Stimulated activated CD8-positive, alpha-beta memory T cell treated with anti-CD3 and anti-CD28 coated beads, Interleukin-7, amount 100 ng/mL, for 1 hour (primary cell): ENCODE measurements at places on chromosomes 3 and 15.

DNA sequence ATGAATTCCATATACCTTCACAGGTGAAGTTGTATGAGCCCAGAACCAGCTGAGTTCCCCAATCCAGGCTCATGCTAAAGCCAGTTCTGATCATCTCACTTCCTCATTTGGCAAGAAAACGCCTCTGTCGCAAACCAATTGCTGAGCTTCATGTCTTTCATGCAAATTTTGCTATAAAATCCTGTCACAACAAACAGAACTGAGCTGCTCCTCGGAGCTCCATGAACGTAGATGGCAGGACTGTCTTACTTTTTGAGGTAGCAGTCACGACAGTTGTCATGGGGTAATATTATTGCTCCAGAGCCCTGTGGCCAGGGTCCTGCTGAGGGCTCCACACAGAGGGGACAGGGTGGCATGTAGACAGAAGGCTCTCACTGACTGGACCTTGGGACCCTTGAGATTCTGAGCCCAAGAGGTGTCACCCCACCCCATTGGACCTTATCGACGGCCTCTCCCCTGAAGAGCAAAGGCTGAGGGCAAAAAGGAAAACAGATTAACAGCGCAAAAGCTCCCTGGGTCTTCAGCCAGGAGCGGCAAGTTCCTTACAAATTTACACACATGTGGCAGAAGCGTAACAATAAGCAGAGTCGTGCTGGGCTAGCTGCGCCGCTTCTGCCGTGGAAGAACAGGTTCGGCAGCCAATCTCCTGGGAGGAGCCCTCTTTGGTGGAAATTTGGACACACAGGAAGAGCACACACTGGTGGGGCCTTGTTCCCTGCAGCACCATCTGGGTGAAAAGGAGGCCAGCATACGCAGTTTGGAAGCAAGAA is 249.2 kb downstream of the OPA1 start:
- DNase-seq, result no peak

DNA sequence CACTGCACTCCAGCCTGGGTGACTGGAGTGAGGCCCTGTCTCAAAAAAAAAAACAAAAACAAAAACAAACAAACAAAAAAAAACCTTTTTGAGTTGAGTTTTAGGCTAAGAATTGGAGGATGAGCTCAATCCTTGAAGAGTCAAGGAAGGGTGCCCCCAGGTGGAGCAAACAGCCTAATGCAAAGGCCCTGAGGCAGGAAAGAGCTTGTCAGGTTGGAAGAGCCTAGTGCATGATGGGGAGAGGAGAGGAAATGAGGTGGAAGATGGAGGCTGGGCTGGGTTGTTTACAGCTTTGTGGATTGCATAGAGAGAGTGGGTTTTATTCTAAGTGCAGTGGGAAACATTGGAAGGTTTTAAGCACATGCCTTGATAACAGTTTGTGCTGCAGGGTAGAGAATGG is 2.1 kb upstream of the SNX22 start:
- DNase-seq, result no peak

DNA sequence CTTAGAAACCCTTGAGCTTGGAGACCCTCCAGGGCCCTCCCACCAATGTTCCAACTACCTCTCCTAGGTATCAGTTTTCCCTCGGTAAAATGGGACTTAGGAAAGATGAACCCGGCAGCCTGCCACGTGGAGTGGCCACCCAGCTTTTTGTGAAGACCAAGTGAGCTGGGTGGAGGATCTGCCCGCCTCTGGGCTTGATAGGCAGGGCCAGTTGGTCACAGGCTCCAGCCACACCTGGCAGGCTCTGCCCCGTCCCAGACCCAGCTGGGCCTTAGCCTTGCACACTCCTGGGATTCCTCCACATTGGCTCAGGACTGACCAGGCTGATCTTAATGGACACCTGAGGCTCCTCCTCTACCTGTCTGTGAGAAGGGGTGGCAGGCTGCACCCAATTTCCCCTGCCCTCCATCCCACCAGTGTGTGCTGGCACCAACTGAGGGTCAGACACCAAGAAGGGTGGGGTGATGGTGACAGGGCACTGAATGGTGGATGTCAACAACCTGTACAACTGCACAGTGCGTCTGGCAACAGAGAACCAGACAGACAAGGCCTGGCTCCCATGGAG is 761 bp upstream of the GRIP2 start:
- DNase-seq, result no peak

GRCh38 chr15:48423342-48423741 is 92.1 kb downstream of the DUT start:
- DNase-seq, result no peak

- no peak for DNase-seq
Observed at GRCh38 chr3:85574006-85574705, 615.4 kb downstream of the CADM2 start.

DNA sequence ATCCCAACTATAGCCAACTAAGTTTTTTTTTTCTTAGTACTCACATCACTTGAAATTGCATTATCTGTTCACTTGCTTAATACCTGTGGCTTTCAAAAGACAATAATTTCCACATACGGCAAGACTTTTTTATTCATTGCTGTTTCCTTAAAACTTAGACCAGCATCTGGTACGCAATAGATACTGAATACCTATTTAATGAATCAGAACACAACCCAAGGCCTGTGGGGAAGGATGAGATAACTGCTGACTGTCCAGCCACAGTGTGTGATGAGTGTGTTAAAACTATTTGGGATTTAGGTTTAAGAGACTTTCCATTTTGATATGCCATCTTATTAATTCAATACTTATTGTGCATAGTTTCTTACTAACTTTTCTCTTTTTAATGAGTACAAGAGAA is 988.7 kb downstream of the NTRK3 start:
- DNase-seq, result no peak

DNA sequence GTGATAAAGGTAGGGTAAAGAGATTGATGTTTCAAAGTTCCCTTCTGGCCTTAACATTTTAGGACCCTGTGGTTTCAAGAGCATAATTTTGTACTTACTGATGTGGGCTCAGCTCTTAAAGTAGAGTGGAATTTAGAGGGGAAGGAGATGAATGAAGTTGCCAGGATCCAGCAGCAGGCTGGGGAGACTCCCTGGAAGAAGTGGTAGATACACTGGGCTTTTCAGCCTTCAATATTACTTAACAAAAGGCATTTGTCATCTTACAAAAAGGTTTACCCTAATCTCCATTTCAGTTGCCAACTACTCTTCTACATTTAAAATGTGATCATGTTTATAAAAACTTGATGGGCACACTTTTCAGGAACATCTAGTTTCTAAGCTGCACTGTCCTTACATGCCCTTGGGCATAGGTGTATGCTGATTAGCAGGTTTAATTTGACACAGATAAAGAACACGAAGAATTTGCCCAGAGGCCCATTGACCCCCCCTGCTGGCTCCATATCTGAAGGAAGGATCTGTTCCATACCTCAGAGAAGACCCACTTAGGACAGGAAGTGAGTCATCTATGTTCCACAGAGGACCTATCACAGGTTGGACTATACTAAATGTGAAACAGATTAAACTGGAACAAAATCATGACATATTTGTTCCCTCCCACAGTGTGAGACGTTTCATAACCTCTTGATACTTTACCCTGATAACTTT is 93.0 kb upstream of the LPP start:
- DNase-seq, result no peak

DNA sequence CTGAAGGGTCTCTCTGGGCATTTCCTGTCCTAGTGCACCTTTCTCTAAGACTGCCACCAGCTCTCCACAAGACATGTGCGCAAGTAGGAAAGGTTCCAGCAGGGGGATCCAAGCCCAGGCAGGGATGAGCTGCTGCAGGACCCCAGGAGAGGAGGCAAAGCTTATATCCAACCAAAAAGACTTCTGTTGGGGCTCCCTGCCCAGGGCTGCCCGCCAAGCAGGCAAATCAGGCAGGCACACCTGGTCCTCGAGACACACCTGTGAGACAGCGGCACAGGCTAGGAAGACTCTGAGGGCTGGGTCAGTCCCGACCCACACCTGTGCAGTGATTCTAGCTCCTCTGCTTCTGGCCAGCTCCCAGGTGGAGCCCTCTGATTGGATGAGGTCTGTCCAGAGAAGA is 80.6 kb downstream of the MYLK start:
- no peak for DNase-seq

- DNase-seq, result no peak
Observed at GRCh38 chr3:23019596-23020300, 183.4 kb upstream of the UBE2E2 start.

DNA sequence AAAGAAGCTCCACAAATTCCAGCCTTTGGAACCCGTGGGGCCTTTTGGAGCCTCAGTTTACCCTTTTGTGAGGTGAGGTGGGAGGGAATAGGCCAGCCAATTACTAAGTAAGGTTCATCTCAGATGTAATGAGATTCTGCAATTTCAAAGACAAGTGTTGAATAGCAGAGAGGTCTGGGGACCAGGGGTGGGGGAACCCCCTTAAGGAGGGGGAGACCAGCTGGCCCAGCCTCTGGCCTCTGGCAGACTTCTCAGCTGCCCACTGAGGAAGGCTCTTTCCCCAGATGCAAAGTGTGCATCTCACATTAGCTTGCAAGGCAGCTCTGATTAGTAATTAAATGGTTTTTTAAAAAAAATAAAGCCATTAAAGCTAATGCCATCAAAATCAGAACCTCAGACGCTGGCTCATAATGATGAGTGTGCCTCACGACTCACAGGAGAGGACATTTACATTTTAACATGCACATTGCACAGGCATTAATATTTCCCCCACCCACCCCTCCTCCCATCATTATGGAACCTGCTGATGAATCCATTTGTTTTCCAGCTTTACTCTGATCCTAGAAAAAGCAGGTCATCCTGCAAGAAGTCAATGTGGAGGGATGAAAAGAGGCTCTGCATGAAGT is 176.7 kb upstream of the TLE3 start:
- DNase-seq, result no peak

GRCh38 chr3:13546667-13547171 is 2.2 kb upstream of the FBLN2 start:
- no peak for DNase-seq

DNA sequence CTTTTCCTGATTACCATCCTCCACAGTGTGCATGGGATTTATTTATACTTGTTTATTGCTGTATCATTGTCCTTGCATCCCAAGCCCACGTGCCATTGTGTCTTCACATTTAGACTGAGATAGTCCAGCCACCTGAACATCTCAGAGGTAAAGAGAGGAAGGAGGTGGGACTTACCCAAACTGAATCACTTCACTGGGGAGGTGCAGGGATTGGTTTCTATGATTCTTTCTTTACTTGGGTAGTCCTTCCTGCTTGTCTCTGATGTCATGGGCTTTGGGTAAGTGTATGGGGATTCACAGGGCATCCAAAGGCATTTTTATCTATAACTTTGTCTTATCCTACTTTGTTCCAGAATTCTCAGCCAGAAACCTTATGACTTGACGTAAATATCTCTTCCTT is 141.5 kb upstream of the UMPS start:
- DNase-seq, result no peak

GRCh38 chr15:40240619-40241221 is 1.9 kb downstream of the PAK6 start:
- no peak for DNase-seq

GRCh38 chr3:178382449-178383061 is 153.7 kb upstream of the KCNMB2 start:
- no peak for DNase-seq

DNA sequence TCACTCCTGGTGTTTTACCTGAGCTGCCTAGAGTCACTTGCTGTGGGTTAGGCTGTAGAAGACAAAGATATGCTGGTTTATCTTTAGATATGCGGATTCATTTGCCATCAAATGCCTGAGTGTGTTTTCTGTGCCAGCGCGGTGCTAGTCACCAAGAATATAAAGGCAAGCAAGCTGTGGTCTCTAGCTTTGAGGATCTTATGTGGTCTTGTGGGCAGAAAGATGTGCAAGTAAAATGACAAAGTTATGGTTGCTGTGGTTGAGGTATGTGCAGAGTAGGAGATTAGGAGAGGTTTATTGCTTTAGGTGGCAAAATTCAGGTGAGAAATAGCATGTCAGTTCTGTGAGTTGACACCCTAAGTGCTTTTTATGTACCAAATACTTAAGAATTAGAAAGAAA is 94.2 kb downstream of the CGNL1 start:
- DNase-seq, result no peak

- DNase-seq, result no peak
Observed at GRCh38 chr3:71421820-71422566, 161.5 kb downstream of the FOXP1 start.

GRCh38 chr3:127732303-127732702 is 59.6 kb downstream of the ABTB1 start:
- DNase-seq, result no peak

- no peak for DNase-seq
Observed at GRCh38 chr3:44184319-44184953, 57.2 kb upstream of the TOPAZ1 start.

GRCh38 chr3:58884453-58884852 is 165.4 kb downstream of the CFAP20DC start:
- DNase-seq, result no peak
